ENCODE measurements at places on chromosomes 5 and 9.

DNA sequence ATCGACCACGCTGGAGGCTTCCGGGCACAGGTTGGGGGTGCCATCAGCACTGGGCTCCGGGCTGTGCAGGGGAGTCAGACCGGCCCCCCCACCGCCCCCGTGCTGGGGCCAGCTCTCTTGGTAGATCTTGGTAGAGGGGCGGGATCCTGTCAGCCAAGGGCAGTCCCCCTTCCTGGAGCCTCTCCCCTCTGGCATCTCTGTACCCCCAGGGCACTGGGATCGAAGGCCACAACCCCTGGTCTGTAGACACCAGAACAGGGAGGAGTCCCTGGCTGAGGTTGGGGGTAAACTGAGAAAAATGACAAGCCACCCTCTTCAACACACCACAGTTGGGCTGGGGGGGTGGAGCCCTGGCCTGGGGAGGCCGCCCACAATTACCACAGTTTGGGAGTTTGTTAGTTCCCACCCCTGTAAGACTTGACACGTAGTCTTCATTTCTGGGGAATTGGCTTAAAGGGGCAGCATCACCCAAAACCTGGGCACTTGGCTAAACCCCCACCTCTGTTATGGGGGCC is 882 bp downstream of the CERCAM start:
- no peak for DNase-seq

- no peak for DNase-seq
Observed at GRCh38 chr5:168829922-168830417, 250.8 kb upstream of the PANK3 start.

DNA sequence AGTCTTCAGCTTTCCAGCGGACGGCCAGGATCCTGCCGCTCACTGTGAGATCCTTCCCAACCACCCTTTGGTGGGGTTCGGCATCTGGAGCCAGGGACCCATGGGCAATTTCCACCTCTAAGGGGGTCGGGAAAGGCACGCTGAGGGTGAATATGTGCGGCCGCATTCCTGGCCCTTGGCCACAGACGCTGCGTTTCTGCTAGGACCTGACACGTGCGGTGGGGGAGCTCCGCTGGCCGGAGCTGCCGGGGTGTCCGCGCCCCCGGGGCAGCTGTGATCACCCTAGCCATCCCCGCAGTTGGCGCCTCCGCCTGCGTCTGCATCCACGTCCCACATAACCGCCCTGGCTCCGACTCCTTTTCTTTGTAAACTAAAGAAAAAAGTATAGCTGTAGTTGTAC is 5.3 kb upstream of the DNAJA1 start:
- no peak for DNase-seq

DNA sequence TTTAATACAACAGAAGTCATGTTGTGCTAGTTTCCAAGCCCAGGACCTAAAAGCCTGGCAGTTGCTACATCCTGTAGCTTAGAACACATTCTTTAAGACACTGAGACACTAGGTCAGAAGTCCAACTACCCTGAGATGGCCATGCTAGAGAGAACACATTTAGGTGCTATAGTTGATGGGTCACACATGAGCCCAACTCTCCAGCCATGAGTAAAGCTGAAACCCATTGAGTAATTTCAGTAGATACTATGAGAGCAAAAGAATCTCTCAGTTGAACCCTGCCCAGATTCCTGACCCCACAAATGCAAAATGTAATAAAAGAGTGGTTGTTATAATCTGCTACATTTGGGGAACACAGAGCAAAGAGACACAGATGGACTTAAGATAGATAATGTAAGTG is 164.4 kb downstream of the SEMA5A start:
- DNase-seq = no peak

DNA sequence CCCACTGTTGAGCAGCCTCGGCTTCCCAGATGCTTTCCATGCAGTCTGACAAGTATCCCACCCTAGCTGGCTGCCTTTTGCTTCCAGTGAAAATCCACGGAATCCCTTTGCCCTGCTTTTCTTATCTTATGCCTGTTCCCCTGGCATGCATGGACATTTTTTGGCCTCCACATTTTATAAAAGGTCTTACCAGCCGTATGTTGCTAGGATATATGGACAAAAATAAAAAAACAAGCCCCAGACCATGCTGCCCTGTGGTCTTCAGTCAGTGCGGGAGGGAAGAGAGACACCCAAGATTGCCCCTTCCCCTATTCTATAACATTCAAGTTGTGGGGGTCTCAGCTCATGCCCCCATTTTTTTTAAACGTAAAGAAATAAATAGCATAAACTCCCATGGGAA is 129.6 kb downstream of the COL23A1 start:
- no peak for DNase-seq

DNA sequence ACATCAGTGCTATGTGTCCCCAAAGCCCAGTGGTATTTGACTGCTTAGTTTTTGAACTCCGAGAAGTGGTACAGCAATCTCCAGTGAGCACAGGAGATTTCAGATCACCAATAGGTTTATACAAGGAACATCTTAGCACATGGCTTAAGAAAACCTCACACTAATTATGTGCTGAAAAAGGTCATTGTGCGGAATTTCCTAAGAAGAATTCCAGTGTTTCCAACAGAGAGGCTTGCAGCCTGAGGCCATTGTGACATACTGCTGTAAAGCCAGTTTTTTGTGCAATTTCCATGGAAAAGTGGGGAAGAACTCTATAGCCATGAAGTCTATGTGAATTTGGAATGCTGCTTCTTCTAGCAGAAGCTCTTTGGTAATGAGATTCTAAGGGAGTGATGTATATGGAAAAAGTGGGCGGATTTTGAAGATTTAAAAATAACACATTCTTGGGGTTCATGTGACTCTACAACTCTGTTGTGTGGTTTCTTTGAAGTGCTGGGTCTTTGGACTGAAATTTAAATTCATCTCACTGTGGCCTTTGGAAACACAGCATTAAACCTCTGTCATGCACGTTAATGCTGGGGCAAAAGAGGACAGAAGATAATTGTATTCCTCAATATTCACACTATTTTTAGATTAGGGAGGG is 110.5 kb upstream of the CD180 start:
- no peak for DNase-seq

DNA sequence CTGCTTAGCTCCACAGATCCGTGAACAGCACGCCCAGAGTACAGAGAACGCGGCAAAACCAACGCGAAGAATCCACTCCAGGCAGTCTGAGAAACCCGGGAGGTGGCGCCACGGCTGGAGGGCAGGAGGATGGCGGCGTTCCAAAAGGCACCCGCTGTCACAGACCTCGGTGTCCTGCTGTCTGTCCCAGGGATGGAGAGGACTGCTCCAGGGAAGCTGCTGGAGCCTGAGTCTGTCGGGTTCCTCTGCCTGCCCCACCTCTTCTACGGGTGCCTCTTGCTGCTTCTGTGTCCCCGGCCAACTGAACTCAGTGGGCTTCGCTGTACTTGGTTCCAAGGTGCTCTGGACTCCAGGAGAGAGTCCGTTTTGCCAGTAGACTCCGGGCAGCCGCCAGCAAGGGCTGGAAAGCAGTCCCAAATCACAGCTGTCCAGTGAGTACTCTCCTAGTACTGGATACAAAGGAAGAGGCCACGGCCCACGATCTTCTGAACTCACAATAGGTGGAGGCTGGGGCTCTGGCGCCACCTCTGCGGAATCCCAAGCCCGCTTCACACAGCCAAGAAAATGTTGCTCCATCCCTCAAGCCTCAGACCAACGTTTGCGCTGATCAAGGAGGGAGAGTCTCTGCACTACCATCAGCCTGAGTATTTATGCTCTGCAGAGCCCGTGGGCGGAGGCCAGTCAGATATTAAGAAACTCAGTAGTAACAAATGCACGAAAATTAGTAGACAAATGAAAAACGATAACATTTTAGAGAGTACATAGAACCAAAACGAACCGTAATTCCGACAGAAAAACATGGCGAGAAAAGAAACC is 440 bp downstream of the ANXA2R start:
- DNase-seq = peak; percentile 50

- DNase-seq = no peak
Observed at GRCh38 chr5:135210286-135211055, 176.4 kb upstream of the PITX1 start.

DNA sequence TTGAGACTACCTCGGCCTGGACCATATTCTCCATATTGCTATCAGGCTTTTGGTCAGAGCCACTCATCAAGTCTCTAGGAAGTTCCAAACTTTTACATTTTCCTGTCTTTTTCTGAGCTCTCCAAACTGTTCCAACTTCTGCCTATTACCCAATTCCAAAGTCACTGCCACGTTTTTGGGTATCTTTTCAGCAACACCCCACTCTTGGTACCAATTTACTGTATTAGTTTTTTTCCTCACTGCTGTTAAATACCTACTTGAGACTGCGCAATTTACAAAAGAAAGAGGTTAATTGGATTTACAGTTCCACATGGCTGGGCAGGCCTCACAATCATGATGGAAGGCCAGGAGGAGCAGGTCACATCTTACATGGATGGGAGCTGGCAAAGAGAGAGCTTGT is 507.8 kb upstream of the ZNF608 start:
- no peak for DNase-seq

DNA sequence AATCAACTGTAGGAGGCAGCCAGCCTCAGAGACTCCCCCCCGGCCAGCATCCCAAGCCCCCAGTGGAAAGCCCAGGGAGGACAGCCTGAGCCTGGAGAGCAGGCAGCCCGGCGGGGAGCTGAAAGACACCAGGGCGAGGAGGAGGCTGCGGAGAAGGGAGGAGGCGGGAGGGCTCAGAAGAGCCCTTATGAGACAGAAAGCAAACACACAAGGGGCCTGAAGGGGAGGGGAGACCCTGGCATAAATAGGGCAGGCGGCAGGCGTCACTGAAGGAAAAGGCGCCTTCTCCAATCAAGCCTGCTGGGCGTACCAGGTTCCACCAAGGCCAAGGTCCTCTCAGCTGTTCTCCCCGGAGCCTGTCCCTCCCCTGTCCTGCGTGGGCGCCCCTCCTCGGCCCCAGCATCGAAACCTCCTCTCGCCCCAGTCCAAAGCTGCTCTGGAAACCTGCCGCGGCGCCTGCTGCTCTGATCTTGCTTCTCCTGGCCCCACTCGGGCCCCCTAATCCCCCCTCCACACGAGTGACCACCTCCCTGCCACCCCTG is 1.3 kb downstream of the SLC9A3 start:
- DNase-seq = no peak

GRCh38 chr9:27467486-27467885 is 56.6 kb upstream of the IFNK start:
- no peak for DNase-seq

- DNase-seq = no peak
Observed at GRCh38 chr9:27421577-27421976, 102.5 kb upstream of the IFNK start.

- DNase-seq = no peak
Observed at GRCh38 chr5:129362456-129362855, 97.6 kb upstream of the ADAMTS19 start.

GRCh38 chr5:125835293-125836172 is 587.7 kb upstream of the GRAMD2B start:
- peak; percentile 1 for DNase-seq
